T-helper 17 cell (primary cell): ENCODE measurements at places on chromosomes 7 and 10. TPM values are rescaled to one million over a fixed set of nuclear protein-coding genes. Genes with fewer than 3 reads are reported as not detected.

The CPA2 gene
- total RNA-seq, result not detected

The SERPINE1 gene
- total RNA-seq, result 2.5 TPM

The ABCA13 gene
- total RNA-seq, result not detected

The WNT2 gene
- not detected for total RNA-seq

The TFPI2 gene
- 1.4 TPM for total RNA-seq

The PUS7 gene
- total RNA-seq, result 6.0 TPM

The HOXA6 gene
- total RNA-seq, result not detected

The ADAP1 gene
- 15.4 TPM for total RNA-seq

The CPA4 gene
- not detected for total RNA-seq

The ACSM6 gene
- not detected for total RNA-seq

The LEP gene
- not detected for total RNA-seq

The SCART1 gene
- 38.6 TPM for total RNA-seq

The SLC26A3 gene
- not detected for total RNA-seq

The LRRTM3 gene
- total RNA-seq, result not detected

The DNAJC30 gene
- 10.6 TPM for total RNA-seq

The MYL10 gene
- total RNA-seq, result not detected

The SLC13A4 gene
- total RNA-seq, result not detected

The TPST1 gene
- 0.65 TPM for total RNA-seq

The SP8 gene
- total RNA-seq, result not detected

The VWDE gene
- 7.0 TPM for total RNA-seq

The CCL24 gene
- total RNA-seq, result not detected

The RET gene
- total RNA-seq, result not detected

The NRP1 gene
- total RNA-seq, result 0.15 TPM

The AGR2 gene
- total RNA-seq, result not detected

The HOGA1 gene
- total RNA-seq, result not detected

The FGFR2 gene
- total RNA-seq, result 0.31 TPM

The MYH16 gene
- not detected for total RNA-seq

The WEE2 gene
- not detected for total RNA-seq

The SPDYE5 gene
- total RNA-seq, result not detected

The TRIM50 gene
- total RNA-seq, result not detected

The HGF gene
- total RNA-seq, result 0.37 TPM

The STRIP2 gene
- 0.67 TPM for total RNA-seq

The CYP2C9 gene
- total RNA-seq, result not detected

The UBTD1 gene
- 1.1 TPM for total RNA-seq

The TMEM270 gene
- not detected for total RNA-seq

The ADAM12 gene
- 36.6 TPM for total RNA-seq

The SEMA3E gene
- not detected for total RNA-seq

The PTF1A gene
- not detected for total RNA-seq

The HOXA11 gene
- not detected for total RNA-seq

The FXYD4 gene
- total RNA-seq, result not detected

The TMEM176B gene
- not detected for total RNA-seq

The LIPN gene
- not detected for total RNA-seq

The ZNF25 gene
- total RNA-seq, result 5.8 TPM

The MMP21 gene
- 0.42 TPM for total RNA-seq
